ENCODE measurements at places on chromosomes 2 and 18.

GRCh38 chr2:41694536-41695049, 353.2 kb upstream of the PKDCC start:
- no peak for DNase-seq

DNA sequence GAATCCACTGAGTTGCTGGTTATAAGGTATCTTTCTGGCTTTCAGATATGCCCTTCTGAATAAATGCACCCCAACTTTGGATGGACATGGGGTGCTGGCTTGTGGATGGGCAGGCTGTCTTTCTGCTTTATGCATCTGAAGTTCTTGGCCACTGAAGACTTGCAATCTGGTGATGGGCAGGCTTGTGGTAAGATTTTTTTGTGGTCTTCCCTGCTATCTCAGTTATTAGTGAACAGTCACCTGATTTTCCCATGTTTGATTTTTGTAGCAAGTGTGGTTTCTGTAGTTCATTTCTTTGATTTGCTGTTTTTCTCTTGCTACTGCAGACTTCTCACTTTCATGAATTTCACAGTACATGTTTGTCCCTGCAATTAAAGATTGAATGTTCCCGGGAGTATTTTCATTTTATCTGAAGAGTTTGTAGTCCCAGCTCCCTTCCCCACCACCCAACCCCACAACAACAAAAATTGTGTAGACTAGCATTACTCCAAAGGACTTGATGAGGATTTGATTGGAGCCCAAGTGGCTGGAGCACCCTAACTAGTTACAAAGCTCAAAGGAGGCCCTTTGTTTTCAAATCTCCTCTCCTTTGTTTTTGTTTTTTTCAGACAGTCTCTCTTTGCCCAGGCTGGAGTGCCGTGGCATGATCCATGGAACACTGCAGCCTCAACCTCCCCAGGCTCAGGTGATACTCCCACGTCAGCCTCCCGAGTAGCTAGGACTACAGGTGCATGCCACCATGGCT, 63.6 kb upstream of the MGAT5 start:
- no peak for DNase-seq

GRCh38 chr2:1601067-1601412, 143.3 kb downstream of the PXDN start:
- no peak for DNase-seq

DNA sequence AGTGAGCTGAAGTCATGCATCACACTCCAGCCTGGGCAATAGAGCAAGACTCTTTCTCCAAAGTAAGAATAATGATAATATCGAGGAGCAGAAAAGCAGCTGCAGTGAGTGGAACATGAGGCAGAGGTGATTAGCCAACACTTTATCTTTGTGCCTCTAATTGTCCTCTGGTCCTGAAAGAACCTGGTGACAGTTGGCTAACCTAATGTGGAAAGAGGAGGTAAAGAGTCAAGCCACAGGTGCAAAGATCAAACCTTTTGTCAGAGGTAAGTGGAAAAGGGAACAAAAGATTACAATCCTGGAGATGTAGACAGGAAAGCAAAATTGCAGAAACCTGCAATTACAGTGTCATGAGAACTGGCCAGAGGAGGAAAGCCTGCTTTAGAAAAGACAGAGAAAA, 53.5 kb upstream of the LCLAT1 start:
- DNase-seq, result no peak

DNA sequence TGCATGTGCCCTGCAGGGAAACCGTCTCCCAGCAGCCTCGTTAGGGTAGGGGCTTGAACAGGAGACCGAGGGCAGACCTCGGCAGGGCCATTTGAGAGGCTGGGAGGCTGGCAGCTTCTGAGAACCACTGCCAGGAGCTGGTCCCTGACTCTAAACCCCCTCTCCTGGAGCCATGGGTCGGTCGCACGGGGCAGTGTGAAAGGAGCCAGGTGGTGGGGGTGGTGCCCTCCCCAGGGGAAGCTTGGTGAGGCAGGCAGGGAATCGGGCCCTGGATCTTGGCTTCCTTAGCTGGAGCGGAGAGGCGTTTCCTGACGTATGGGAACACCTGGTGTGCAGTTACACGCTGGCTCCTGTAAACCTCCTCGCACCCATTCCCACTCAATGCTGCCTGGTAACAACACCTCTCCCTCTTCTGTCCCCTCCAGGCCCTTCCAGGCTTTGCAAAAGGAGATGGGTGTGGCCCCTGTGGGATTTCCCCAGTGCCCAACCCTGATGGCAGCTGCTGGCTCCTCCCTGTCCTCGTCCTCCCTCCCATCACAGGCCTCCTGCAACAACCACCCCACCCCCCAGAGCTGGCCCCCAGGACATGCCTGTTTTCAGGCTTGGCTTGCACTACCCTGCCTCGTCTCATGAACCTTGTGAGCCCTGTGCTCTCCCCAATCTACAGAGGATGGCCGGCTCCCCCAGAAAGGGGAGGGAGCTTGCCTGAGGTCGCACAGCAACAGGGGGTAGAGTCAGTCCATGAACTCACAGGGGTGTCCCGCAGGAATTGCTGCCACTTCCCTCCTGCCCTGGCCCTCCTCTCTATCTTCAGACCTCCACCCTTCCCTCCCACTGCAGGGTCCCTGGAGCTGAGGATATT, 24.4 kb downstream of the ADRA2B start:
- no peak for DNase-seq

- DNase-seq, result no peak
These were observed 104.6 kb downstream of the ACKR3 start for GRCh38 chr2:236674238-236674637.

DNA sequence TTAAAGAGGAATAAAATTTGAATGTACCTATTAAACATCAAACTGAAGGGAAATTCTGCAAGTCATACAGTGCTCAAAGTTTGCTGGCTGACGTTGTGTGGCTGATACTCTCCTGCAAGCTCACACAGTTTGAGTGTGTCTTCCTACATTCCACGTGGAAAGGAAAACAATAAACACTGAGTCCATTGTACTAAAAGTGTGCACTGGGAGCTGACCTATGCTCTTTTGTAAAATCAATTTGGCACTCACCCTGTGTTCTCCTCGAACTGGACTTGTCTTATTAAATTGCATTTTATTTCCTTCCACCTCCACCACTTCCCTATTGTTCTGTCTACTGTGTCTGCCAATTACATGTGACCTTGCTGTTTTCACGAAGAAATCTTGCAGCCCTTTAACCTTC, 458.0 kb downstream of the CPS1 start:
- DNase-seq, result no peak

- DNase-seq, result peak; percentile 29
These were observed 49.7 kb upstream of the ODC1 start for GRCh38 chr2:10497797-10498251.

DNA sequence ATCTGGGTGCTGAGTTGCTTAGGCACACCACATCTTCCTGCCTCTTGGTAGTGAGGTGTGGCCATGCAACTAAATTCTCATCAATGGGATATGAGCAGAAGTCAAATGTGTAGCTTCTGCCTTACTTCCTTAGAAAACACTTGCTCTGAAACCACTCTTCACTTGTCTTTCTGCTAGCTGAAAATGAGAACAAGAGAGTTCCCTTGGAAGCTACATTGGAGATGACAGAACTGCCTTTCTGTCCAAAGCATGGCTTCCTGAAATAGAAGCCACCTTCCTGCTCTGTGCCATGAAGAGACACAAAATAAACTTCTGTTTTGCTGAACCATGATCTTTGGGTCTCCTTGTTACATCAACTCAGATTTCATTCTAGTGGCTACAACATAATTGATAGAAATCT, 659.9 kb downstream of the IRS1 start:
- DNase-seq, result no peak

GRCh38 chr18:59318460-59319050, at the start of gene CPLX4:
TSS of gene CPLX4 (minus strand) at chr18:59318649. CDS start at chr18:59318462, 187 bp downstream.
- no peak for DNase-seq

- no peak for DNase-seq
These were observed 86.9 kb upstream of the ZC3H15 start for GRCh38 chr2:186399082-186399644.

DNA sequence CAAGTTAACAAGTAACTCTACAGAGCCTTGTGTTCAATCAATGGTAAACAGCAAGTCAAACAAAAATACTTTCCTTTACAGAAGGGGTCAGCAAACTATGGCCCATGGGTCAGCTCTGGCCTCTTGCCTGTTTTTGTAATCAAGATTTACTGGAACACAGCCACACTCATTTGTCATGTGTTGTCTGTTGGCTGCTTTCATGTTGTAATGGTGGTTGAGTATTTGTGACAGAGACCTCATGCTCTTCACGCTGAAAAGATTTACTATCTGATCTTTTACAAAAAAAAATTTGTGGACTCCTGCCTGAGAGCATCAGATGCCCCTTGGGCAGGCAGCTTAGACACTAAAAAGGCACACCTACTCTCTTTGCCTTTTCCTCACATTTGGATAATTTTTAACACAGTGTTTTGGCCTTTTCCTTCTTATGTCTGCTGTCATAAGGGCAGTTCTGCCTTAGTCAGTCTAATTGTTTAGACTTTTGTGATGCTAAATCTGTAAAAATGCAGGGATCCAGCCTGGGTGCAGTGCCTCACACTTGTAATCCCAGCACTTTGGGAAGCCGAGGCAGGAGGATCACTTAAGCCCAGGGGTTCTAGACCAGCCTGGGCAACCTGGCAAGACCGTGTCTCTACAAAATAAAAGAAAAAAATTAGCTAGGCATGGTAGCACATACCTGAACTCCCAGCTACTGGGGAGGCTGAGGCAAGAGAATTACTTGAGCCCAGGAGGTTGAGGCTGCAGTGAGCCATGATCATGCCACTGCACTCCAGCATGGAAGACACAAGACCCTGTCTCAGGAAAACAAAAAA, 18.3 kb downstream of the IL1B start:
- no peak for DNase-seq

DNA sequence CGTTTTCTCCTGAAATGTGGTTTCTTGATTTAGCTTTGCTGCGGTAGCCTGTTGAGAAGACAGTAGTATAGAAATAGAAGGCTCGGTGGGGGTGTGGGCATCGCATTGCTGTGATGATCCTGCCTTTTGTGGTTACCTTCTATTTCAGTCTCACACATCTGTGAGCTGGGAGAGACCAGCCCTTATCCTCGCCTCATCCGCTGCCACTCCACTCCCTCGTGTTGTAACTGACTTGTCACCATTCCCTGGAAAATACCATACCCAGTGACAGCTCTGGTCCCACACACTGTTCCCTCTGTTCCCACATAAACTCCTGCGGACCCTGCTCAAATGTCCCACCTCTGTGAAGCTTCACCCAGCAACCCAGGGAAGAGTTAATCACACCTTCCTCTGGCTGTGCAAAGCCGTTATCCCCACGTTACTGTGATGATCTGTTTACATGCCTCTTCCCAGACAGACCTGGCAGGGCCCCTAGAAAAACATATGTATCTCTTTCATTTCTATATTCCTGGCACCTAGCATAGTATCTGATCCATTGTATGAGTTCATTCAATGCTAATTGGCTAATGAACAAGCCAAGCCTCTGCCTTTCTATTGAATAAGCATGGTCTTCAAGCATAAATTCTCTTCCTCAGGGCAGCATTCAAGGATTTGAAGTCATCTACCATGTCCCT, 114.6 kb downstream of the MAPK4 start:
- DNase-seq, result no peak

DNA sequence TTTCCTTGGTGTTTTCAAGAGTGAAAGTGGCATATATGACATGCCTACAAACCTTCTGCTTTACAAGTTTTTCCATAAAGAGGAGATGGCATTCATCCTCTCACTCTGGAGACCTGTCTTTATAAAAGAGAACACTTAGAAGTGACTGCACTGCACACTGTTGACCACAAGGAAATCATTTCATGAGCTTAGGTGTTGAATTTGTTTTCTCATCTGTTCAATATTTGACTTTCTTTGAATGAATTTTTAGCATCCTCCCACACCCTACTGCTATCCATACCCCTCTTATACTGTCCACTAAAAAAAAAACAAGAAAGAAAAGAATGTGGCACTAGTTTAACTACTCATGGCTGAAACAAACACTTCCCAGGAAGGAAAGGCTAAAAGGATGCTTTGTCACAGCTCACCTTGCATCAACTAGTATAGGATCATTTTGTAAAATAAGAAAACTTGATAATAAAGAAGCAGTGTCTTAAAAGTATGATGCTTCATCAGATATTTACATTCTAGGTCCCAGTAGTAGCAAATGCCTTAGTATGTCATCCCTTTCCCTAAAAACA, 83.0 kb downstream of the ACVR1 start:
- DNase-seq, result no peak

GRCh38 chr2:101265893-101266499, 13.3 kb downstream of the CNOT11 start:
- DNase-seq, result no peak

DNA sequence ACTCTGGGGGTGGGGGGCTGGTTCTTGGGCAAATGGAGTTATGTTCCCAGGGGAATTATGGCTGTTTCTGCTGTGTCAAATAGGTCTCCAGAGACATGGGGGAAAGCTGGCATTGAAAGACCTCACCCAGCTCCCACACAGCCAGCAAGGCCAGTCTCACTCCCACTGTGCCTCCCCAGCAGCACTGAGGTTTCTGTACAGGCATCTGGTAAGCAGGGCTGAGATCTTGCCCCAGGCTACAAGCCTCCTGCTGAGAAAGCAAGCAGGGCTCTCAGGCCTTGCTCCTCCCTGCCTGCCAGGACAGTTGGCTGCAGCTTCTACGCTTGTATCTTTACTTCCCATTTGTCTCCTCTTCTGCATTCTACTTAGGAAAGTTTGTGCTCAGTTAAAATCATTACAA, 50.5 kb upstream of the FHOD3 start:
- DNase-seq, result no peak

DNA sequence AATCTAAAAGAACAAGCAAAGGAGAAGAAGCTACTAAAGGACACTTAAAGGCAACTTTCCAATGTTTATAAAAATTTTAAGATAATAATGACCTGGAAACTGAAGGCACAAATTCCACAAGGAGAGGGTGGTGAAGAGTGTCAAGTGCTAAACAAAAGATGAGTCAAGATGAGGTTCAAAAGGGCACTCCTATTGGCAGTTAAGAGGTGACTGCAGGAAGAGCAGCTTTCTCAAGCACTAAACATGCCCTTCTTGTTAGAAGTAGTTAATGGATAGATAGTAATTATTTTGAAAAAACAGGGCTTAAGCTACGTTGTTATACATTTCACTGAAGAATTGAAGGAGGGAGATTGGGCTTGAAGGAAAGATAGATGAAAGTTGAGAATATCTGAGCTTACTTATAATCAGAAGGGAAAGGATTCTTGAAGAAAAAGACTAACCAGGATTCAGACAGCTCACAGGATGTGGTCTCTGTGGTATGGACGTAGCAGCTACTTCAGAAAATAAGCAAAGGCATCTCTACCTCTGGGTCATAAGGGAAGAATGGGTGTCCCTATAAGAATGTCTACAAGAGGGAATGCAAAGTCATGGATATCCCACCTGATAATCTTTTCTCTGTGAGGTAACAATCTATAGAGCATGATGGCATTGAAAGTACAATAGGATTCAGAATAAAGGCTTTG, 454.7 kb upstream of the SLC39A10 start:
- DNase-seq, result no peak

- no peak for DNase-seq
These were observed 62.5 kb downstream of the GNAL start for GRCh38 chr18:11751341-11752115.

DNA sequence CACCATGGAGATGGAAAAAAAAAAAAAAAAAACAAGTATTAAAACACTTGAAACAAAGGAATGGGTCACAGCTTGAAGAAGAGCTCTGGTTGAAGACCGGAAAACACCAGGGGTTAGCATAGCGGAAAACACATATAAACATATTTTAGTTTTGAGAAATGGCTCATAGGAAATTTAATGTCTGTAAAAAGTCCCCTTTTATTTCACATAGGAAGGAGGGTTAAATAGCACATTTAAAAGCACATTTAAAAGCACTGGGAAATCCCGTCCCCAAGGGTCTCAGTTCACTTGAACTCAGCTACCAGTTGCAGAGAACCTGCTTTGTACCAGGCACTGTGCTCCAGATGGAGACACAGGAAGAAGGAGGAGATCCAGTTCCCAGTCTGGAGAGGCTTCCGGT, 65.5 kb downstream of the KCNE4 start:
- no peak for DNase-seq

All from stimulated activated CD8-positive, alpha-beta memory T cell treated with anti-CD3 and anti-CD28 coated beads, Interleukin-7, amount 100 ng/mL, for 1 hour (primary cell).